ENCODE measurements at places on chromosomes 1 and 21. TPM values are rescaled to one million over a fixed set of nuclear protein-coding genes. Genes with fewer than 3 reads are reported as not detected.

Gene HSD3B2
- total RNA-seq, result not detected

Gene SCYL3
- total RNA-seq, result 4.9 TPM

Gene MX2
- total RNA-seq, result 35.7 TPM

Gene BACE2
- total RNA-seq, result 0.07 TPM

Gene RGL1
- 5.7 TPM for total RNA-seq

Gene CLIC4
- 77.4 TPM for total RNA-seq

Gene PYHIN1
- total RNA-seq, result not detected

Gene MAN1C1
- 0.15 TPM for total RNA-seq

Gene KRTAP19-4
- total RNA-seq, result not detected

Gene CD58
- 5.3 TPM for total RNA-seq

Gene C1orf50
- 5.3 TPM for total RNA-seq

Gene SLC1A7
- not detected for total RNA-seq

Gene TMEM269
- total RNA-seq, result 0.15 TPM

Gene KCNJ9
- total RNA-seq, result not detected

Gene RPRD2
- total RNA-seq, result 12.2 TPM

Gene BRDT
- not detected for total RNA-seq

Gene MIER1
- total RNA-seq, result 49.3 TPM

Gene OR10T2
- not detected for total RNA-seq

Gene S1PR1
- not detected for total RNA-seq

Gene PROK1
- not detected for total RNA-seq

Gene IFNLR1
- 8.5 TPM for total RNA-seq

Gene NUDT4B
- total RNA-seq, result 3.6 TPM

Gene LCE3D
- not detected for total RNA-seq

Gene RNF186
- total RNA-seq, result not detected

Gene LRRC8B
- 7.6 TPM for total RNA-seq

Gene DENND4B
- 15.1 TPM for total RNA-seq

Gene MPZ
- total RNA-seq, result 18.3 TPM

Gene ADAMTSL4
- 3.9 TPM for total RNA-seq

Gene COPA
- 160 TPM for total RNA-seq

Gene CPLANE2
- total RNA-seq, result 0.98 TPM

Gene SH2D1B
- not detected for total RNA-seq

Gene TPTE
- not detected for total RNA-seq

Gene XCL1
- total RNA-seq, result 2.5 TPM

Gene OPTC
- total RNA-seq, result not detected

Gene RNU1-4
- total RNA-seq, result 859 TPM

Gene GNL2
- 72.1 TPM for total RNA-seq

Gene RHOU
- total RNA-seq, result 18.5 TPM

Gene TAF13
- 62.1 TPM for total RNA-seq

Gene LORICRIN
- total RNA-seq, result not detected

Gene LCE1E
- not detected for total RNA-seq

Gene CNR2
- total RNA-seq, result not detected

Gene CFAP141
- total RNA-seq, result not detected

Gene AMY1B
- total RNA-seq, result not detected

Gene BSND
- not detected for total RNA-seq

Gene KIAA0040
- total RNA-seq, result 0.63 TPM

Gene S100A8
- not detected for total RNA-seq

Gene CFHR5
- total RNA-seq, result not detected

Gene OR6K3
- not detected for total RNA-seq

Gene NBPF20
- 3.1 TPM for total RNA-seq

Gene VHLL
- not detected for total RNA-seq

Gene MFAP2
- total RNA-seq, result 1.1 TPM

Gene TNFAIP8L2
- total RNA-seq, result not detected

Gene LRP8
- total RNA-seq, result 17.4 TPM

Gene RCAN3
- 13.6 TPM for total RNA-seq

Gene IL6R
- total RNA-seq, result 3.5 TPM

Gene RGS16
- not detected for total RNA-seq

Gene TMCC2
- total RNA-seq, result 0.21 TPM

Gene EVA1C
- not detected for total RNA-seq

Data from HepG2 (cell line).